Activated T-cell treated with anti-CD3 and anti-CD28 coated beads, Interleukin-2, amount 50 U/mL, for 4 hours (primary cell): ENCODE measurements at places on chromosomes 6 and 20.

- DNase-seq, result no peak
Observed at GRCh38 chr20:56422076-56422823, 10.2 kb downstream of the CASS4 start.

GRCh38 chr6:147390909-147391536, 117.5 kb upstream of the SAMD5 start:
- no peak for DNase-seq

DNA sequence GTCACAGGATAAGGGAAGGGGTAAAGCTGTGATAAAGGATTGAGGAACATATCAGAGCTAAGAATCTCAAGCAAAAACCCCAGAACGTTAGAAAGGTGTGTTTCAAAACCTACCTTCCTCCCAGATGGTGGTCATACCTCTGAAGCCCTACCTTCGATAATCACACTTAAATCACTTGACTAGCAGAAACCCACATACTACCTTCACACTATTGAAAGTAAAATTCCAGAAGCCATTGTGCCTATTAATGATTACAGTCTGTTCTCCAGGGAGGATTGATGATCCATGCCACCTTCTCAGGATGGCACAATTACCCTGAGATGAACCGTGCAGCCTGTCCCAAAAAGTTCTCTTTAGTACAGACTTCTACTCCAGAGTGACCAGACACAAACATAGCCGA, 72.3 kb upstream of the SOX4 start:
- no peak for DNase-seq

DNA sequence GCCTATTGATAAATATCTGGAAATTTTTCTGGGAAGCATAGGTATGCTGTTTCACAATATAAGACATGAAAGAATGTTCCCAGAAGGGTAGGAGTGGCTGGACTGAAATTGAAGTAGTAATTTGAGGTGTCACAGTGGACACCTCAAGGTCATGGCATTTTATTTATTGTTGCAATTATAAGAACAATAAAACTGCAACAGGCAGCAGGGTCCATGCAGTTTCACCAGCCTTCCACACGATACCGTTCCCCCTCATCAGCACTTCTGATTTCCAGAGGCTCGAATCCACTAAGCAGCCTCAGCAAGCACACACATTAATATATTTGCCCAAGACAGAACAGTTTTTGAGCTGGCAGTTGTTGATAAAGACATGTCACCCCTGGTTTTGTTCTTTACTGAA, 1037.4 kb downstream of the KIF16B start:
- no peak for DNase-seq

- no peak for DNase-seq
Observed at GRCh38 chr6:155040154-155040553, 45.0 kb downstream of the TIAM2 start.

GRCh38 chr6:127302728-127303660, 36.3 kb downstream of the RNF146 start:
- peak; percentile 29 for DNase-seq

DNA sequence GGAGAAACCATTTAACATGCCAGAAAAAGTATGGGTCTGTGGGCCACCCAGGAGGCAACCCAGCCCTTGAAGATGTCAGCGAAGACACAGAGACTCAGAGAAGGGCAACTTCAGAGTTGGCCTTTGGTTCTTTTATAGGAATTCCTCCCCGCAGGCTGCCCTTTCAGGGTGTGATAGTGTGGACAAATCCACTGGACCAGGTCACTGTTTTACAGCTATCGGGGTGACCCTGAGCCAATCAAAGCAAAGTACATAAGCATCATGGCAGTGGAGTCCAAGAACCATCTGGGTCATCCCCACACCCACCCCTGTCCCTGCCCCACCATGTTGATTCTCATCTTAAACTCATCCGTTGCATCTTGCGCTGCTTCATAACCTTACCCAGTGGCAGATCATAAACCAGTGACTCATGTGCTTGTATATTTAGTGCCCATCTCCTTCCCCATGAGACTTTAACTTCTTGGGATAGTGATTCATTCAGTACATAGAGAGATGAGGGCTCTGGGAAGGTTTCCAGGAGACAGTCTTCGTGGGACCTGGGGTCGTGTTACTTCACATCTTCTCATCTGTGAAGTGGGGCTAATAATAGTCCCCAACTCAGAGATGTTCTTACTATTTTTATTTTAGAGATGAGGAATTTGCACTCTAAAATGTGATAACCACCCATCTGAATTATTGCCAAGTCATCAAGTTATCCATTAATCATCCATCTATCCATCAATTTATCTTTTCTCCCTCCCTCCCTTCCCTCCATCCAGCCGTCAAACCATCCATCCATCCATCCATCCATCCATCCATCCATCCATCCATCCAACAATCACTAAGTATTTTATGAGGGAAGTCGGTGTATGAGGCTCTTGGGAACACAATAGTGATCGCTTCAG, 51.0 kb downstream of the EDN3 start:
- no peak for DNase-seq

- DNase-seq, result no peak
Observed at GRCh38 chr20:41352666-41353065, 12.0 kb downstream of the LPIN3 start.

- no peak for DNase-seq
Observed at GRCh38 chr20:19944772-19945459, 72.2 kb upstream of the NAA20 start.
